Vein endothelial cell (primary cell): ENCODE measurements at places on chromosomes 16 and 17. TPM values are rescaled to one million over a fixed set of nuclear protein-coding genes. Genes with fewer than 3 reads are reported as not detected.

The PRDM7 gene
- not detected in 2 replicates for total RNA-seq

The MSL1 gene
- total RNA-seq: 71.9 and 72.6 TPM in 2 replicates

The EFCAB5 gene
- 0.33 and 0.48 TPM in 2 replicates for total RNA-seq

The UMOD gene
- total RNA-seq: not detected in 2 replicates

The ZFPM1 gene
- total RNA-seq: 2.2 and 3.3 TPM in 2 replicates

The TSPAN10 gene
- total RNA-seq: 0.48 TPM in 1 of 2 replicates, not detected in the other

The MYH2 gene
- total RNA-seq: not detected in 2 replicates

The DCAF7 gene
- total RNA-seq: 49.6 and 60.7 TPM in 2 replicates

The TSR3 gene
- 51.9 and 69.6 TPM in 2 replicates for total RNA-seq

The TP53TG3C gene
- not detected in 2 replicates for total RNA-seq

The KRTAP3-1 gene
- not detected in 2 replicates for total RNA-seq

The TSPOAP1 gene
- total RNA-seq: not detected in 2 replicates

The IFI35 gene
- 7.8 and 10.5 TPM in 2 replicates for total RNA-seq

The CEP295NL gene
- 2.3 and 3.0 TPM in 2 replicates for total RNA-seq

The CPHXL2 gene
- not detected in 2 replicates for total RNA-seq

The MPDU1 gene
- total RNA-seq: 139 and 210 TPM in 2 replicates

The HAS3 gene
- total RNA-seq: 1.3 and 1.8 TPM in 2 replicates

The CBX2 gene
- total RNA-seq: 16.0 and 19.2 TPM in 2 replicates
